GDM1 (cell line): ENCODE measurements at places on chromosomes 2 and 18.

DNA sequence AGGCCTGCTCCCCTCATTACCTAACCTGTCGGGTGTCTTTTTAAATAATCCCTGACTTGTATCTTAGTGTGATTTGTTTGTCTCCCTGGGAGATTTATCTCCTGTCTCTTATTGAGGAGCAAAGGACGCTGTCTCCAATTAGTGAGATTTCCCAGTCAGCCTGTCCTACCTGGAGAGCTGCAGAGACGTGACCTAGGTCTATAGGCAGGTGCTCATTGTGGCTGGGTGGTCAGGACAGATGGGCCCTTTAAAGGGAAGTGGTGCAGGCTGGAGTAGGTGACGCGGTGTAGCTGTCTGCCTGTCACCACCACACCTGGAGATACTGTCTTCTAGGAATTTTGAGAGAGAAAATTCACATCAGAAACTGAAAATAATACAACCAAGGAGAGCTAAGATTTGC lies 28.0 kb downstream of the PLB1 start:
- DNase-seq = no peak

- DNase-seq = no peak
These were observed 164.6 kb downstream of the TMEM247 start for GRCh38 chr2:46643951-46644350.

DNA sequence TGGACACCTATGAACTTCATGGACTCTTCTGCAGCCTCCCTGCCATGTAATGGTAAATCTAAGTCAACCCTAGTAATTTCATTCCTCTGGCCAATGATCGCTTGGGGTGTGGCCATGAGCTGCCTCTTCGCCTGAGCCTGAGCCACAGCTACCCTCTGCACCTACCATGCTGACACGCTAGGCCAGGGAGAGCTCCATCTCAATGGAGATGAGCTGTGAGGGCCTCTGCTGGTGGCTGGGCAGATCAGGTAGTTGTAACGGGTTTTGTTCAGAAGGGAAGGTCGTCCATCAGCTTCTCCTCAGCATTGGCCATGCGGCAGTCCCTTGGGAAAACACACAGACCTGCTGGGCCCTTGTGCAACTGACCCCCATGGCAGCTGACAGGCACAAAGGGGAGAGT lies 24.4 kb downstream of the MPHOSPH10 start:
- DNase-seq = no peak

GRCh38 chr2:106948540-106948939 lies 62.6 kb upstream of the ST6GAL2 start:
- no peak for DNase-seq

GRCh38 chr2:239814861-239815601 lies 210.1 kb downstream of the NDUFA10 start:
- DNase-seq = no peak

DNA sequence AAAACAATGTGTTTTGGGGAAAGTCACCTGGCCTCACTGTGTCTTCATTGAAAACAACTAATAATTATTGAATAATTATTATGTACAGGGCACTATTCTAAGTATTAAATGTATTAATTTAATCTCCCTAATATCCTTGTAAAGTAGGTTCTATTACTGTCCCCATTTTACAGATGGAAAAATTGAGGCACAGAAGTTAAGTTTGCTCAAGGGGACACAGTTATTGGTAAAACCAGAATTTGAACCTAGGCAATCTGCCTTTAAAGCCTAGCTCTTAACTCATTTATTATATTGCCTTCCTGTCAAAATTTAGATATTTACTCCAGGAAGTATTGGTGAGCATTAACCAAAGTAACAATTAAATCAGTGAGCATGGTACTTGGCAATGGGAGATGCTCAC lies 84.6 kb downstream of the PMS1 start:
- DNase-seq = no peak

DNA sequence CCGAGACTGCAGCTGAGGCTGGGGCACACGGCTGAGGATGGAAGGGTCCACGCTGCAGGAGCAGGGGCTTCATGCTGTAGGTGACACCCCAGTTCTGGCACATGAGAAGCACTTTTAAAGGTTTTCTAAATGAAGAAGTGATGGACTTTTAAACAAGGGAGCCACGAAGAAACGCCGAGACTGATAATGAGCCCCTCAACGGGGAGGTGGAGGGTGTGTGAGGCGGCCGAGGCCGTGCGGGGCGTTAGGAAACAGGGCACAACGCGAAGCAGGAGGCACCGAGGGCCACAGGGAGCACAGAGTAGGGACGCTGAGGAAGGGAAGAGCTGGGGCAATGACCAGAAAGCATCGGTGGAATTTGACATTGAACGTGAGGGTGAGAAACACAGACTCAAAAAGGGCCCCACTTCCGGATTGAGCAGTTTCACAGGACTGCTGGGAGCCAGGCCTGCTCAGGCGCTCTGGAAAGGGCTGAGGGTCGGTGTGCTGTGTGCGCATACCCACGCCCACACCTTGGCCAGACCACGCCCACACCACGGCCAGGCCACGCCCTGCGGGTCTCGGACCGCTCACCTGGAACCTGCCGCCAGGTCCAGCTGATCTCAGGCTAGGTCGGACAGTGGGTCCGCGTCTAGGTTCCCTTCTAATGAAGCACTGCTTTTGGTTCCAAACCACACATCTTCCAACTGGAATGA lies 115.7 kb downstream of the GYPC start:
- no peak for DNase-seq

DNA sequence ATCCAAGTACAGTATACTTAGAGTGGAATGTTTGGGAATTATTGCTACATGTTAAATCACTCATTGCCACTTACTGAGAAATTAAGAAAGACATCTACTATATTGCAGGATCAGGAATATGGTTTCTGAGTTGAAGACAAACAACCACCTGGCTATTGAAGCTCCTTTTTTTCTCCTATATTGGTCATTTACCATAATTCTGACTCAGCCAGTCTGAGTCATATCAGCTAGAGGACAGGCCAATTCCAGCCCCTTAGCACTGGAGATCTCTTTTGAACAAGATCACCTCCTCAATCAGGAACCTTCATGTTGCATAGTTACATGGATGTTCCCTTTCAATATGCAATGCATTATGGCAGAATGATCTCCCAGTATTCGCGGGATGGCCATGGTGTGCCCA lies 42.7 kb upstream of the CDH19 start:
- no peak for DNase-seq

- DNase-seq = no peak
These were observed 56.5 kb upstream of the COL5A2 start for GRCh38 chr2:189236066-189236465.

GRCh38 chr2:205014201-205014600 lies 468.9 kb downstream of the PARD3B start:
- no peak for DNase-seq
